DMS79 treated with DMSO at 0.1 percent for 48 hours (cell line): ENCODE measurements at places on chromosomes 7 and 10.
A peak's percentile ranks its signal among the peaks of the same experiment; 100 is the strongest.

DNA sequence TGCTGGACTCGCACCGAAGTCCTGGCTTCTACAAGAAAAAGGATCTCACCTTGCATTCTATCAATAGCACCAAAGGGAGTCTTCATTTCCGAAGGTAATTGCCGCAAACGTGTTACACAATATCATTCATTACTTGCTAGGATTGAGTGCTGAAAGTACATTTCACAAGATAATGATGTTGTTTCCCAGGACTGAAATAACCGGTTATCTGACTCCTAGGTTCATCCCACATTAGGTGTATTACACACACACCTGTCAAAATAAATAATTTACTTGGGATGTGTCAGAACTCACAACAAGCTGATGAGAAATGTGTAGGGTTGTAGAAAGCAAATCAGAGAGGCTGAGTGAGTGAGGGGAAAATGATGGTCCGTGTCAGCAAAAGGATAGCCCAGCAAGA, 219.4 kb upstream of the RHOBTB1 start:
- no peak for DNase-seq

DNA sequence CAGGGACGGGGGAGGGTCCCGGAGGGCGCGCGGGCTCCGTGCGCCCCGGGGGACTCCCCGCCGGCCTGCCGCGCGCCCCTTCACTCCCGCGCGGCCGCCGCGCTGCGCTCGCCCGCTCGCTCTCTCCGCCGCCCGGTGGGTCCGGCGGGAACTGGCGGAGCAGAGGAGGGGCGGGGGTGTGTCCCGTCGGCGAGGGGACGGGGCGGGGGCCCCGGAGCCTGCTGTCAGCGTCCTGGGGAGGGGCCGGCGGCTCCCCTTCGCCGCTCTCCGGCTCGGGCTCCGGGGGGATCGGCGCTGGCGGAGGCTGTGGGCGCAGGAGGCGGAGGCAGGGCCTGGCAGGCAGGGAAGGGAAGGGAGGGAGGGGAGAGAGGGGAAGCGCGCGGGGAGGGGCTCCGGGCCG, at the start of gene SH3PXD2A:
SH3PXD2A (minus strand) TSS at position 153 of the 400 bp plus-strand sequence. CDS start 310 bp downstream, outside the sequence.
- no peak for DNase-seq

GRCh38 chr7:136405931-136406777, 429.0 kb upstream of the MTPN start:
- DNase-seq: peak; percentile 13

- DNase-seq: no peak
Observed at GRCh38 chr10:52682766-52683165, 89.8 kb downstream of the MBL2 start.

DNA sequence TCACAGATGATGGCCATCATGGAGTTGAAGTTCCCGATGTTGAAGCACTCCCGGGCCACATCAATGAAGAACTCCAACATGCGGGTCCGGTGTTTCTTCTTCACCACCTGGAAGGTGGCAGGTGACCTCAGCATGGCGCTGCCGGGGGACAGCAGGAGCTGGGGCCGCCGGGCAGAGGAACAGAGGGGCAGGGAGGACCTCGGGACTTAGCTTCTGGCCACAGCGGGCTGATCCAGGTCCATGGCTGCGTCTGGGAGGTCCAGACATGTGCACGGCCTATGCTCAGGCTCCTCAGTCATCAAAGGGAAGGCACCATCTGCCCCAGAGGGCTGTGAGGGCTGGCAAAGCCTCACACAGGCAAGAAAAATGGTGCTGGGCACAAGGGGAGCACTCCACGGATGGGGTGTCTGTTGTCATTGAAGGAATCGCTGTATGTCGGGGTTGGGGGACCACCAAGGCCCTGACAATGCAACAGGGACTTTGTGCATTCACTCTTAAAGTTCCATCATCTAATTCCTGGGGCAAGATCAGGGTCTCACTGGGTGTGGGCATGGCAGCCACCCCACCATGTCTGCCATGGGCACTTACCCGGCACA, 60.9 kb downstream of the CSGALNACT2 start:
- DNase-seq: no peak

DNA sequence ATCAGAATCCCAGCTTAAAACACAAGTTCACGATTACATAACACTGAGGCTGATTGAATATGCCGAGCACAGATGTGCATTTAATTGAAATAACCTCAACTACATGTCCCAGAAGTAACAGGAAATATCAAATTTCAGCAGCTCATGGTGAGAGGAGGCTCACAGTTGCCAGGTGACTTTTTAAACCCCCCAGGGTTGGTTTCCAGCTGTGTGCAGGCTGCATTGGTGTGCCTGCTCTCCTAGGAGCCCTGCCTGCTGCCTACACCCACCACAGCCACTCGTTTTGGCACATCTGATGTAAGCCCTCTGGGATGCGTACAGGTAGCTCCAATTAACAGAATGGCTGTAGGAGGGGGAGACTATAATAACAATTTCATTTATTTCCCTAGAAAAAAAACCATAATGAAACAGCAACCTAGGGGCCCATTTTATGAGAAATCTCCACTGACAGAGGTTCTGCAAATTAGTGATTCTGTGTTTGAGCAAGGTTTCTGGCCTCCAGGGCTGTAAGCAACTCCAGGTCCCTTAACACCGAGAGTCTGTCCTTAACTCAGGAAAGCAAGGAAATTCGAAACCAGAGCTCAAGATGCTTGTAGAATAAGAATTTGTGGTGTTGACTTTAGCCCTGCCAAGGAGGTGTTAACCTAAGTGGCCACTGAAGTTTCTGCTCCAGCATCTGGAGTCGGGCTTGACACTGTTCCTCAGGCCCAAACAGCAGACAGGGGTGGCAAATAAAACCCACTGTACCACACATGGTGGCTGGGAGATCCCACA, 161.9 kb downstream of the BMPER start:
- DNase-seq: peak; percentile 10

DNA sequence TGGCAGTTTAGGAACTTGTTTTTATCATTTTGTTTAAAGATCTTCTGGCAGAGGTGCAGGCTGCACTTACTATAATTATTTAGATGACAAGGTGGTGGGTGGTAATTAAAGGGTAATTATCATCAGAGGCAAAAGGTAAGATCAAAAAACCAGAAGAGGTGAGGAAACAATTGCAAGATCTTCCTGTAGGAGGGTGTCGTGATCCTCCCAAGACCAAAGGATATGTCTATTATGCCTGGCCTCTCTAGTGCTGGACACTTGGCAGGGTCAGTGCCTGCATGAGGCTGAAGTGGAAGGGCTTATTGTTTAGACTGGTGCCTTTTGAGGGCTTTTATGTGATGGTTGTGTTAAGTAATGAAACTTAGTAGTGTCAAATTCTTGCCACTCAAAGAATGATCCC, 1.8 kb upstream of the WAPL start:
- DNase-seq: no peak

DNA sequence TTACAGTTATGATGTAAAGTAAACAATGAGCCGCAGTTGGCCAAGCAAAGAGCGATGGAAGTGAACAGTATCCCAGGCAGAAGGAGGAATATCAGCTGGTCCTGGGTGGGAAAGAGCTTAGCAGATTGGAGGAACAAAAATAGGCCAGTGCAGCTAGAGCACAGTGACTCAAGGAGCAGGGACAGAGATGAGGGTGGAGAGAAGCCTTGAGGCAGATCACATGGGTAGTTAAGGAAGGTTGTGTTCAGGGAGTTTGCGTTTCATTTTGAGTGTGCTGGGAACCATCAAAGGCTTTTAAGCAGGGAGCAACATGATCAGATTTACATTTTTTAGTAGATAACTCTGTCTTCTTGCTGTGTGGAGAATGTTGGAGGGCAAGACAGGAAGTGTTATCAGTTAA, 113.6 kb downstream of the OAT start:
- DNase-seq: no peak

DNA sequence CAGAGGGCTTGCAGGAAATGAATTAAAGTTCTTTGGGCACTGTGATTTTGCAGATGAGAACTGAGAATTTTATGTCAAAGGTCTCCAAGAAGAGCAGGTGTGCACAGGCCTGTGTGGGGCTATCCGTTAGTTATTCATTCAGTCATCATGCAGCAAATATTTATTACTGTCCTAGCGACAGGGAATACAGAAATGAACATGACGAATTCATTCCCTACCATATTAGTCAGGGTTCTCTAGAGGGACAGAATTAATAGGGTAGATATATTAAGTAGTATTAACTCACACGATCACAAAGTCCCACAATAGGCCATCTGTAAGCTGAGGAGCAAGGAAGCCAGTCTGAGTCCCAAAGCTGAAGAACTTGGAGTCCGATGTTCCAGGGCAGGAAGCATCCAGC, 2.9 kb upstream of the MMP21 start:
- DNase-seq: no peak

DNA sequence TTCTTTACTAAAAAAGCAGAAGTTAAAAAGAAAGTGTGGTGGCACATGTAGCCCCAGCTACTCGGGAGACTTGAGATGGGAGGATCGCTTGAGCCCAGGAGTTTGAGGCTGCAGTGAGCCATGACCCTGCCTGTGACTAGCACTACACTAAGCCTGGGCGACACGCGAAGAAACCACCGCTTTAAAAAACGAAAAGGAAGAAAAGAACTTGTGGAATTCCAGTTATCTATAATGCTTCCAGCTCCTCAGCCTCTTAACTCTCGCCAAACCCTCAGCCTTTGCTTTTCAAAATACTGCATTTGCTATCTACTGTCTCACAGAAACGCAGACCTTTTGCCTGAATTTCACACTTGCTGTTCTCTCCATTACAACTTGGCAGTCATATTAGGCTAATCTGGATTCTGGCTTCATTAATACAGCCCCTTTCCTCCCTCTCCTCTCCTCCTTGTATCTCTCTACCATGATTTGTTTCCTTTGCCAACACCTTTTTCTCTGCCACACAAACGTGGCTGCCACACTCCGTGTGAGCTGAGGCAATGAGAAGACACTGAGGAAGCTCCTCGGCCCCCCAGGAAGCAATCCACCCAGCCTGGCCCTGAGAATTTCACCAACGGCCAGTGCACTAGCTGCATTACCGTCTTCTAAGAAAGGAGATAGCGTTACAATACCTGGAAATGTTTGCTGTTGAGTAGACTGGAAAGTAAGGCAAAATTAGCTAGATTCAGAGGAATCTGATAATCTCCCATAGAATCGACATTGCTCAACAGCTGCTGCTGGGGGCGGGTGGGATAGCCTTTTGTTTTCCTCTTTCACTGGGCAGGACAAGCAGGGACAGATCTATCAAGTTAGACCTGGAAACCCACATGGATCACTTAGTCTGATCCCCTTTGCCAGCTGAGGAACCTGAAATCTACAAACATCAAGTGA, 37.2 kb downstream of the CALML5 start:
- no peak for DNase-seq

- DNase-seq: no peak
Observed at GRCh38 chr7:38232502-38233366, 40.7 kb downstream of the TARP start.

DNA sequence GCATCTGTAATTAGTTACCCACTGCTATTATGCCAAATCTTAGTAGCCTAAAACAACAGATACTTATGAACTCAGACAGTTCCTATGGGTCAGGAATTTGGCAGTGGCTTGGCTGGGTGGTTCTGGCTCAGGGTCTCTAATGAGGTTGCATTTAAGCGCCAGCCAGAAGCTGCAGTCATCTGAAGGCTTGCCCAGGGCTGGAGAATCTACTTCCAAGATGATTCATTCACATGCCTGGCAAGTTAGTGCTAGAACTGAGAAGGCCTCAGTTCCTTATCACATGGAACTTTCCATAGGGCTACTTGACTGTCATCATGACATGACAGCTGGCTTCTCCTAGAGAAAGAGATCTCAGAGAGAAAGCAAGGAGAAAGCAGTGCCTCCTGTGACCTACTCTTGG, 121.3 kb downstream of the AVL9 start:
- DNase-seq: no peak

- DNase-seq: no peak
Observed at GRCh38 chr7:42572561-42572960, 335.6 kb upstream of the GLI3 start.

GRCh38 chr10:4623757-4624420, 202.1 kb upstream of the AKR1E2 start:
- DNase-seq: no peak

- DNase-seq: no peak
Observed at GRCh38 chr7:74254858-74255379, 720 bp upstream of the RFC2 start.

GRCh38 chr7:42915356-42915755, 3.5 kb upstream of the C7orf25 start:
- no peak for DNase-seq

DNA sequence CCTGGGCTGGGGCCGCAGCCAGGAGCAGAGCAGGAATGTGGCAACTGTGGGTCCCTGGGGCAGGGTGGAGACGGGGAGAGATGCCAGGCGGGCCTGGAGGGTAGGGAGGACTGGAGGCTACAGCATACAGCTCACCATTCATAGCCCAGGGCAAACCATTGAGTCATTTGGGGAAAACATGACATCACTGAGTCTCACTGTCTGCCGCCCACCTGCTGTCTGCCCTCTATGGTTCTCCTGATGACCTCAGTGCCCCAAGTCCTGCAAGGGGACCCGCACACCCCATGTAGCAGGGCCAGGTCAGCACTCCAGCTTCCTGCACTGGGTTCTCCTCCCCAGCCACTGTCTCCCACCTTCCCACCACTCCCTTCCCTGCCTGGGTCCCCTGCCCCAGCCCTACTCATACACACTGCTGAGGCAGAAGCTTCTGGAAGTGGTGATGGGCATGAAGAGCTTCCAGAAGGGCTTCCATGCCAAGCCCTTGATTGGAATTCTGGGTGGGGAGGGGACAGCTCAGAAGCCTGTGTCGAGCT, 10.4 kb downstream of the CHST3 start:
- DNase-seq: no peak
